ENCODE measurements at places on chromosomes 5 and 9. TPM values are rescaled to one million over a fixed set of nuclear protein-coding genes. Genes with fewer than 3 reads are reported as not detected.

- DNase-seq = no peak
These were observed 366.0 kb downstream of the HTR1A start for GRCh38 chr5:63596254-63596653.

DNA sequence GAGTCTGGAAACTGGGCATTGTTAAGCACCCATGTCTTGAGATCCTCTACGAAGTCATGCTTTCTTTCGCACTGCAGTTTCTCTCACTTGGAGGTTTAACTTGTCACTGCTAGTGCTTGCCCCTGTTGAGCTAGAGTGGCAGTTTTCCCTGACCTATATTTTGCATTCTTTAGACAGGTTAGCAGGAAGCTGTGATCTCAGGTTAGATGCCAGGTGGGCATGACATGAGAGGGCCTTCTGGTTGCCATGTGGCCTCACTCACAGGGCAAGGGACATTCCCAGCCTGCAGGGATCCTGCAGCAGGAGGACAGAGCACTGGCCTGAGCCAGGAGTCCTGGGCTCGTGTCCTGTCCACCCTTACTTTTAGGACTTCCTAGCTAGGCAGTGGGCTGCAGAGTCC lies 28.6 kb downstream of the SLC36A1 start:
- DNase-seq = no peak

DNA sequence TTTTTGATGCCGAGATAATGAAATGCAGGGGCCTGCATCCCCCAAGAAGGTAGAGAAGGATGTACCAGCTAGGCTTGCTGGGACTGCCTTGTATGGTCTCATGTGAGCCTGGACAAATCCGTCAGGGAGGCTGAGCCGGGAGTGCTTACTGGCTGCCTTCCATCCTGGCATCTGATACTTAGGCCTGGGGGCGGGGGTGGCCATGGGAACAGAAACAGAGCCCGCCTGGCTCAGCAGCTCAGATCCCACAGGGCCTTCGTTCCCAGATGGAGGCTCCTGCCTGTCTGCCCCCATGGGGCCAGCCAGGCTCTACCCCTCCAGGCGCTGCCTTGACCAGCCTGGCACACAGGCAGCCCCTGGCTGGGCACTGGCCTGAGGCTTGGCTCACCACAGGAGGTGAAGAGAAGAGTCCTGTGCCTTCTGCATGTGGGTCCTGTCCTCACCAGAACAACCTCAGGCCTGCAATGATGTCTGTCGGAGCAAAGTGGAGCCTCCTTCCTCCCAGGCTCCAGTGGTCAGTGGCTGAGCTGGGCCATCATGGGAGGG lies 10.5 kb upstream of the SPATA31E1 start:
- DNase-seq = peak; percentile 75

- no peak for DNase-seq
These were observed 161.9 kb upstream of the RAI14 start for GRCh38 chr5:34494111-34494755.

DNA sequence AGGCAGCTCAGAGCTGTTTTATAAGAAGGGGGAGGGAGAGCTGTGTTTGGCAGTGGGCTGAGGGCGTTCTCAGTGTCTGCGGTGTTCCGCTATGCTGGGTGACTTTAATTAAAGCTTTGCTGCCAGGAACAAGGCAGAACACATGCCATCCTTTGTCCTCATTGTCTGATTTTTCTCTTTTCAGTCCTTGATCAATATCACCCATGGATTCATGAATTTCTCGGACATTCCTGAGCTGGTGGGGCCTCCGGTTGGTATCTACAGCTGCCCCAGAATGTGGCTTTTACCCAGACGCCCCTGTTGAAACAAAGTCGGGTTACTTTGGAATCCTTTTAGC lies 66.5 kb upstream of the TGFBR1 start:
- DNase-seq = no peak

- no peak for DNase-seq
These were observed 2.3 kb downstream of the KLF9 start for GRCh38 chr9:70411930-70412831.

- DNase-seq = no peak
These were observed 80.5 kb downstream of the RFK start for GRCh38 chr9:76313771-76314170.

DNA sequence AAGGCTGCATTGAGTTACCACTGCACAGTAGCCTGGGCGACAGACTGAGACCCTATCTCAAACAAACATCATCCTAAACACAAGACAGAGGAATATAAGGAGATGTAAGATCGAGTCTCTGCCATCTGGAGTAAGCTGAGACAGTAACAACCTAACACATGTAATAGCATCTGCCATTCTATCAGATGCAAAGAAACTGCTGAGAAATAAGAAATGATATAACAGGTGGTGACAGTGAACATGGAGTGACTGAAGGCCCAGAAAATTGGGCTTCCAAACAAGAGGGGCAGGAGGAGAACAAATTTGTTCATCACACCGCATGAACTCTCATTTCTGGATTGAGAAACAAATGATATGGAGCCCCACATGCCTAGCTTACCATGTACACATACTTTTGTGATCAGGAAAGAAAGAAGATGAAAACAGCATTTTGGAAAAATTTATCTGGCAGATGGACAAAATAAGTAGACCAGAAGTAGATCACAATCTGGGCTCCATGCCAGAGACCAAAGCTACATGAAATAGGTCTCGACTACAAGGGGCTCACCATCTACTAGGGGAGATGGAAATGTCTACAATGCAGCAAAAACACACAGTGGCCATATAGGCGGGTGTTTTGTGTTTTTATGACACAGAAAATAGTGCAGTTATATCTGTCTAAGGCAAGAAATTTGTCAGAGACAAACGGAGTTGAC lies 45.5 kb downstream of the ECPAS start:
- no peak for DNase-seq

DNA sequence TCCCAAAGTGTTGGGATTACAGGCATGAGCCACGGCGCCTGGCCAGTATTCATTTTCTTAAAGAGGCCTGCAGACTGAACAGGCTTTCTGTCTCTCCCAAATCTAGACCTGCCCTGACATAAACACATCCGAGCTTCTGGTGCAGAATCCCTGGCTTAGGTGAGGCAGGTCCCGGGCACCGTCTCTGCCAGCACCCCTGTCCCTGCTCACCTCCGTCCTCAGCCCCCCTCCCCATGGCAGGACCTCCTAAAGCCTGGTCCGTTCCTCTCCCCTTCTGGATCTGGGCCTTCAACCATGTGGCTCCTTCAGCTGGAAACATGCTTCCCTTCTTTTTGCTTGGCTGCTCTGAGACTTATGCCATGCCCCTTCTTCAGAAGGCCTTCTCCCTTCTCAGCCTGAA lies 22.7 kb upstream of the RXRA start:
- DNase-seq = no peak

DNA sequence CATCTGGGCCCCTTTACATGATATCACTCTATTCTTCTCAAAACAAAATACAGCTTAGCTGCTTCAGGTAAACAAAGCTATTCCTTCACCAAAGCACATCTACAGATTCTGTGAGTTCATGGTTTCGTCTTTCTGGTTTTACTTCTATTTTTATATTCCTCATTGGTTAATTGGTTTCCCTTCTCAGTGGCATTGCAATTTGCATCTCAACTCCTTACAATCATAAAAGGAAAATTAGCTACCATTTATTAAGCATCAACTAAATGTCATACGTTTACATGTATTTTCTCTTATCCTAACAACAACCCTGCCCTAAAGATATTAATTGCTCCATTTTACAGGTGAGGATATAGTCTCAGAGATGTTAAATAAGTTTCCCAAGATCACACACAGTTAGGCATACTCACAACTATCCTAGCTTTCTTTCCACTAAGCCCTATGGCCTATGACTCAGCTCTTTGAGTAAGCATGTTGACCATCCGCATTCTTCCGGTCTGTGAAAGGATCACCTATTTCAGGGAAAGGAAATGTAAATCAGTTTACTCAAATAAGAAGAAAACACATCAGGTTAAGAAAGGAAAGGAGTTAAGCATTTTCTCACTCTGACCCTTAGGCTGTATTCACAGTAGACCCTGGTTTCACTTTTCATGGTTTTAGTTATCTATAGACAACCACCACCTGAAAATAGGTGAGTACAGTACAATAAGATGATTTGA lies 146.1 kb downstream of the CAAP1 start:
- DNase-seq = no peak

GRCh38 chr5:9188131-9188530 lies 357.7 kb downstream of the SEMA5A start:
- no peak for DNase-seq

GRCh38 chr9:114092336-114092735 lies 6.8 kb downstream of the KIF12 start:
- DNase-seq = no peak

DNA sequence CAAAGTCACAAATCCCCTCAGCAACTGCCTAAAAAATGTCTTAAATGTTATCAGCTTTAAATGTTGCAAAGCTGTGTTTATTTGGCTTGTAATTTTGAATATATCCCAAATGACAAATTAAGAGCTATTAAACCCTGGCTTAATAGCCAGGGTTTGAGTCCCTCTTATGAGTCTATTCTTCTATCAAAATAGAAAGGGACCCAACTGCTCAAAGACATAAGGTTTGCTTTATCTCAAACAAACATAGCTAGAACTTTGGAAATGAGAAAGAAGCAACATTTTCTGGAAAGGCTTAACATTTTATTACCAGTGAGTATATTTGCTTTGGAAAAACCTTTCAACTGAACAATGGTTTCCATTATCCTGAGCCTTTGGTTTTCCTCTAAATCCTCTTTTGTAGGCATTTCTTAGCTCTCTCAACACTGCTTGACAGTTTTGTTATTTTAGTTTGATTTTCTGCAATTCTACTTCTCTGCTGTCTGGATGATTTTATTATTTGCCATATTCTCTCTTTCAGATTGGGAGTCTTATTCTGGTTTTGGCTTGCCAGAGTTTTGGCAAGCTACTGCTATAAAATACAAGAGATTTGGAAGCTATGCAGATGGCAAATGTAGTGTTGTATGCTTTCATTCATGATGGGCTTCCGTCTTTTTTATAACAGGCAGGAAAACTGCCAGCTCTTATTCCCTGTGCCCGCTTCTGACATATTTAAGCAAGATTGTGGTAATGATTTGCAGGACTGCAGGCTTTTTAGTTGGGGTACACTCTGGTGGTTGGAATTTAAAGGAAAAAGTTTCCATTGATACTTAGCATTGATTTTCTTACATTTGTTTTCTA lies 734.9 kb downstream of the DTWD2 start:
- peak; percentile 5 for DNase-seq

- peak; percentile 17 for DNase-seq
These were observed 68.8 kb upstream of the PPP2R2B start for GRCh38 chr5:146947181-146947941.

GRCh38 chr5:176529116-176529740 lies 8.0 kb downstream of the RNF44 start:
- DNase-seq = peak; percentile 29

DNA sequence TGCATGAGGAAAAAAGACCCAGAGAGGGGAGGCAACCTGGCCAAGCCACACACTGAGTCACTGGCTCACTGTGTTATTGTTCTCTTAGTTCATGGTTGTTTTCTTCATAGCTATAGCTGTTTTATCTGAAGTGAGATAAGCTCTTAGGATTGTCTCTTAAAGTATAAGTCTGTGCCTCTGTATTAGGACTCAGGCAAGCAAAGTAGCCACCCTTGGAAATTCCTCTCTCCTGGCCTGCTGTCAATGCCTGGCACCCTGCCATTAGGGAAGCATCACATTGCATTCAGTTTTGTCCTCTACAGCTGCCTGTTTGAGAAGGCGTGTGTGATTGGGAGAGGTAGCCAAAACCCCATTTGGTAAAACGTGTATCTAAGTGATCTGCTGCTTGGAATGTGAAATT lies 147.4 kb upstream of the GLRA1 start:
- DNase-seq = peak; percentile 13

GRCh38 chr5:158852622-158853021 lies 247.1 kb downstream of the EBF1 start:
- DNase-seq = no peak

The CREBRF gene
- polyA plus RNA-seq = 6.1 TPM

The SLC23A1 gene
- polyA plus RNA-seq = 31.9 TPM

The FCN2 gene
- polyA plus RNA-seq = 2.8 TPM

The SHOC1 gene
- 2.5 TPM for polyA plus RNA-seq

The SOHLH1 gene
- polyA plus RNA-seq = not detected

The TOPORS gene
- 8.1 TPM for polyA plus RNA-seq

The MIGA2 gene
- polyA plus RNA-seq = 26.1 TPM

The CKMT2 gene
- polyA plus RNA-seq = 55.8 TPM
